ENCODE measurements at places on chromosomes 16 and 17. TPM values are rescaled to one million over a fixed set of nuclear protein-coding genes. Genes with fewer than 3 reads are reported as not detected.

Gene CCDC144A
- total RNA-seq, result 3.9 TPM

Gene ALOX15B
- total RNA-seq, result 0.13 TPM

Gene TOP2A
- total RNA-seq, result 2.7 TPM

- peak; percentile 26 for DNase-seq
- H3K4me3 ChIP-seq, result no peak overlapping the region
- no peak overlapping the region for H3K27ac ChIP-seq
Observed at GRCh38 chr17:43878260-43879175, 28.8 kb downstream of the MPP2 start.

Gene HIGD1B
- total RNA-seq, result not detected

DNA sequence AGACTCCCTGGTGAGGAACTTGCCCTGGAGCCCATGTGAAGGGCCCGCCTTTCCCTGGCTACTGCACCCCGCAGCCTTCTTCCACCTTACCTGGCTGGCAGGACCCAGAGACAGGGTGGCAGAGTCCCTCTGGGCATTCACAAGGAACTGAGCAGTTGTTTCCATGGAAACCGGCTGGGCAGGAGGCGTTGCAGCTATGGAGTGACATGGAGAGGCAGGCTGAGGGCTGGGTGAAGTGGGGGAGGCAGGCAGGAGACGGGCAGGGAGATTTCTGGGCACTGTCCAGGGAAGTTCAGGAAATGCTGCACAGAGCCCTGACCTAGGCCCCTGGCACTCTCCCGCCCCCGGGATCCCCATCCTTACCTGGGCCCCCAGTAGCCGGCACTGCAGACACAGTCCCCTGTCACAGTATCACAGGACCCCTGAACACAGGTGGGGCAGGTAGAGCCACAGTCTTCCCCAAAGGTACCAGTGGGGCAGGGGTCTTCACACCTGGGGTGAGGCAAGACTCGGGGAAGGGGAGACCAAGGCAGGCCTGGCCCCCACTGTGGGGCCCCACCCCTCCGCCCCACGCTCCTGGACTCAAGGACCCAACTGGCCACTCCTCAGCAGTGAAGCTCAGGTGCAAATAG is 5.9 kb downstream of the SCARF1 start:
- H3K4me3 ChIP-seq, result no peak overlapping the region
- peaks cover 4% of the 10 kb centered on the region for H3K4me1 ChIP-seq
- H3K27me3 ChIP-seq, result peaks cover 9% of the 10 kb centered on the region

Gene SULT1A4
- 4.4 TPM for total RNA-seq

Gene TBX4
- total RNA-seq, result not detected

Gene CRYBA1
- total RNA-seq, result not detected

GRCh38 chr16:54176376-54176901 is 110.1 kb downstream of the IRX3 start:
- H3K27me3 ChIP-seq, result peaks cover 5% of the 10 kb centered on the region
- no peaks in the 10 kb centered on the region for H3K4me1 ChIP-seq
- no peak overlapping the region for H3K27ac ChIP-seq
- no peak overlapping the region for H3K4me3 ChIP-seq

DNA sequence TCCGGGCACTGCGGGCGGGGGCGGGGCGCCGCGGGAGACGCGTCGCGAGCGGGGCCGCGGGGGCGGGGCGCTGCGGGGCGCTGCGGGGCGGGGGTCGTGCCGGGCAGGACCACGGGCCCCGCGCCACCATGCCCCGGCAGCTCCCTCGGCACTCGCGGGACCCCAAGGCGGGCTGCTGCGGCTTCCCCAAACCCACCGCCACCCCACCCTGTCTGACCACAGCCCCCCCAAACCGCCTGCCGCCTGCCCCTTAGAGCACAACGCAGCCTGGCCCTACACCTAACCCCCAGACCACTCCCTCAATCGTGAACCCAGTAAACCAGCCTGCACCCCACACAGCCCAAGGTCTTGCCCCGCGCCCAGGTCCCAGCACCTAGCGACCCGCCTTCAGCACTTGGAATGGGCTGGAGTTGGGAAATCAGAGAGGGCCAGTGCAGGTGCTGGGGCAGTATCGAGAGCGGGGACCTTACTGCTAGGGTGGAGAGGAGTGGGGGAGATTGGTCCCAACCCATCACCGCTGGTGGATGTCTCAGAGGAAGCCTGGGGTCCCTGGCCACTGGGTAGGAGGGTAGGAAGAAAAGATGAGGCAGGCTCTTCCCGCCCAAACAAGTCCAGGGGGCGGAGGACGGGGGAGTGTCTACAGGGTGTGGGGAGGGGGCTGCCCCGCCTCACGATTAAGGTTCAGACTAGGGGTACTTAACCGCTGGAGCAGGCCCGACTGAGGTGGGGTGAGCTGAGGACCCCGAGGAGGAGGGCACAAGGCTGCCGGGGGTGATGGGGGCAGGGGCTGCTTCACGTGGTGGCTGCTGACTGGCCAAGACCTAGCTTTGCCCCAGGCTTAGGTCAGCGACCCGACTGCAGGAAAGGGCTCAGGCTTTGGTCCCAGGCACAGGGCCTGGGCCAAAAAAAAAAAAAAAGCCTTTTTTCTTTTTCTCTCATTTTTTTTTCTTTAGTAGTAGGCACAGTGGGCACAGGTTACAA is 539 bp upstream of the VAMP2 start:
- peaks cover 22% of the 10 kb centered on the region for H3K4me1 ChIP-seq
- H3K27me3 ChIP-seq, result no peaks in the 10 kb centered on the region
- peak overlapping the region; percentile 99 for H3K27ac ChIP-seq
- peak overlapping the region; percentile 56 for H3K4me3 ChIP-seq
- peaks cover 9% of the 10 kb centered on the region for H3K36me3 ChIP-seq
- DNase-seq, result no peak

GRCh38 chr16:89409161-89409711 is 81.1 kb downstream of the ANKRD11 start:
- H3K4me1 ChIP-seq, result peaks cover 47% of the 10 kb centered on the region
- H3K4me3 ChIP-seq, result no peak overlapping the region
- peak; percentile 82 for DNase-seq

GRCh38 chr17:17819561-17819995 is 17.2 kb downstream of the SREBF1 start:
- no peaks in the 10 kb centered on the region for H3K27me3 ChIP-seq
- no peak overlapping the region for H3K4me3 ChIP-seq
- no peak for DNase-seq
- H3K4me1 ChIP-seq, result peaks cover 30% of the 10 kb centered on the region

Gene SMIM22
- not detected for total RNA-seq

Gene SNRNP25
- 9.0 TPM for total RNA-seq

DNA sequence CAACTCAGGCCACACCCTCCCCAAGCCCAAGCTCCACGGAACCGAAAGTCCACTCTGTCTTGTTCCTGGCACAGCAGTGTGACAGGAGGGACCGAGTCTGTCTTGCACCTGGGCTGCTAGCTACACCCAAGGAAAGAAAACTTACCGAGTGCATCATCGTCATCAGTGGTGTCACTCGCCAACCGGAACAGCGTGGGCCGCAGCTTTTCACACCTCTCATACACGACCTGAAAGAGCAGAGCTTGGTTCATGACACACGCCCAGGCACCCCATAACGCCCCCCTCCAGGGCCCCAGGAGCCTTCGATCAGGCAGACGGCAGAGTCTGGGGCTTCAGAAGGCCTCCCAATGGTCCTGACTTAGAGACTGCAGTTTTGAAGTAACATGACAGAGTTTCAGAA is 27.5 kb downstream of the GGA2 start:
- peaks cover 20% of the 10 kb centered on the region for H3K4me1 ChIP-seq
- peaks cover 86% of the 10 kb centered on the region for H3K36me3 ChIP-seq
- DNase-seq, result peak; percentile 61
- H3K4me3 ChIP-seq, result no peak overlapping the region

DNA sequence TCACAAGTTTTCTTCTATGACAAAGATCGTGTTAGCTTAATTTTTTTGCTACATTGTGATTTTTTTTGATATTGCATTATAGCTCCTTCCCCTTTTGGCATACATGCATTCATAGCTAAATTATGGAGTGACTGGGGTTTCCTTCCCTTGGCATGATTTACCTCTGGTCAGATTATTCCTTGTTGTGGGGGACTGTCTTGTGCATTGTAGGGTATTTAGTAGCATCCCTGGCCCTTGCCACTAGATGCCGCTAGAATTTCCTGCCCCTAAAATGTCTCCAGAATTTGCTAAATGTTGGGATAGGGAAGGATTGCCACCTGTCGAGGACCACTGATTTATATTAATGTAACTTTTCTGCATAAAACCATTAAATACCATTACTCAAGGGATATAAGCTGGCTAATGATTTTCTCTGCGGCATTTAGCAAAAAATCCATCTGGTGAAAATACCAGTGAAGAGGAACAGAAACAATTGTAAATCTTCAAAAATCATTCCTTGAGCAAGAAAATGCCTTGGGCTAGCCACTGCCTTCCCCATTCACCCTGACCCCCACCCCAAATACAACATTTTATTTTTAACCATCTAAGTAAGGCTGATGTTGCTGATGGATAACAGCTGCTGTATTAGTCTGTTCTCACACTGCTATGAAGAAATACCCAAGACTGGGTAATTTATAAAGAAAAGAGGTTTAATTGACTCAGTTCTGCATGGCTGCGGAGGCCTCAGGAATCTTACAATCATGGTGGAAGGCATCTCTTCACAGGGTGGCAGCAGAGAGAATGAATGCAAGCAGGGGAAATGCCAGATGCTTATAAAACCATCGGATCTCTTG is 195.2 kb downstream of the MAP2K6 start:
- H3K27me3 ChIP-seq, result no peaks in the 10 kb centered on the region
- no peaks in the 10 kb centered on the region for H3K36me3 ChIP-seq
- no peak overlapping the region for H3K27ac ChIP-seq
- DNase-seq, result no peak
- no peaks in the 10 kb centered on the region for H3K4me1 ChIP-seq

- H3K27ac ChIP-seq, result no peak overlapping the region
- H3K4me3 ChIP-seq, result no peak overlapping the region
- no peak for DNase-seq
- H3K4me1 ChIP-seq, result no peaks in the 10 kb centered on the region
Observed at GRCh38 chr17:29674281-29674680, 51.6 kb upstream of the CORO6 start.

DNA sequence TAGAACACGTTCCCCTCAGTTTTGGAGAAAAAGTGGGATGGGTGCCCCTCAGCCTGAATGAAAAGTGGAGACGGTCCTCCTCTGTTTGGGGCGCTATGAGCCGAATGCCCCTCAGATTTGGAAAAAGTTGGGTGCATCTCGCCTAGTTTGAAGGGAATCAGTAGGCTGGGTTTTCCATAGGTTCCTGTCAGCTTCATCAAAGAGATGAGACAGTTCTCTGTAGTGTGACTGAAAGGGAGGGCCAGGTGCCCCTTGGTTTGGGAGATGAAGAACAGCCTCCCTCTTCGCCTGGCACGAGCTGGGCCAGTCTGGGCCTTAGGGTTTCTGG is 742 bp upstream of the SLC9A5 start:
- peak overlapping the region; percentile 75 for H3K4me3 ChIP-seq
- H3K4me1 ChIP-seq, result peaks cover 24% of the 10 kb centered on the region
- peaks cover 10% of the 10 kb centered on the region for H3K27me3 ChIP-seq
- no peak for DNase-seq
- no peaks in the 10 kb centered on the region for H3K36me3 ChIP-seq
- no peak overlapping the region for H3K27ac ChIP-seq

Gene HEATR3
- total RNA-seq, result 28.4 TPM

Gene CTRB2
- not detected for total RNA-seq

- H3K27ac ChIP-seq, result no peak overlapping the region
- no peaks in the 10 kb centered on the region for H3K27me3 ChIP-seq
Observed at GRCh38 chr16:67773569-67774456, 32.5 kb downstream of the RANBP10 start.

GRCh38 chr17:2259769-2260536 is 43.6 kb downstream of the SMG6 start:
- peak; percentile 54 for DNase-seq
- H3K27me3 ChIP-seq, result no peaks in the 10 kb centered on the region
- no peak overlapping the region for H3K4me3 ChIP-seq
- H3K36me3 ChIP-seq, result no peaks in the 10 kb centered on the region
- H3K4me1 ChIP-seq, result peaks cover 70% of the 10 kb centered on the region
- peak overlapping the region; percentile 92 for H3K27ac ChIP-seq

- H3K27ac ChIP-seq, result no peak overlapping the region
- H3K4me3 ChIP-seq, result no peak overlapping the region
- peaks cover 18% of the 10 kb centered on the region for H3K27me3 ChIP-seq
- no peak for DNase-seq
- H3K4me1 ChIP-seq, result no peaks in the 10 kb centered on the region
Observed at GRCh38 chr17:8100111-8100510, 12.6 kb upstream of the ALOX12B start.

DNA sequence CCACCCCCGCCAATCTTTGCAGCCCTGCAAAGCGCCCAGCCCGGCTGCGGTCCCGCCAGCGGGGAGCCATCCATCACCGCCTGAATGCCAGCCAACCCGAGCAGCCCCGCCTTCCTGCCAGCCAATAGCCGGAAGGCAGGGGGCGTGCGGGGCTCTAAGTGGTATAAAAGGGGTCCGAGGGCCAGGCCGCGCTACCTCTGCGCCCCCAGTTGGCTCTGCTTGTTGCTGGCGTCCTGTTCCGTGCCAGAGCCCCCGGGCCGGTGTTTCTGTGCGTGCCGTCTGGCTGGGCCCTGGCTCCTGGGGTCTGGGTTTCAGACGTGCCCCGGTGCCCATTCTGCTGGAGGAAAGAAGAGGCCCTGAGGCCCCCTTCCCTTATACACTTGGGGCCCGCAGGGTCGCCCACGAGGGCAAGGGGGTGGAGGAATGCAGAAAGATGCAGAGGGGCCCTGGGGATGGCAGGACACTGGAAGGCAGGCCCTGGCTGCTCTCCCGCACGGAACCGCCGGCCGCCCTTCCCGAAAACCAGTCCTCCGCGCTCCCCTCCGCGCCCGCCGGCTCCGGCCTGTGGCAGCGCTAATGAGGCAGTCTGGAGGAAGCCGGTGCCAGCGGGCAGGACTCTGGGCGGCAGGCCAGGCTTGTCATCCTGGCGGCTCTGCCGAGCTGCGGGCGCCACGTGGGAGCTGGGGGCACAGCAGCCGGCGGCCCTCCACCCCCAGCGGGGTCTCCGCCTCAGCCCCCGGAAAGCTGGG is 14.0 kb downstream of the COPZ2 start:
- H3K36me3 ChIP-seq, result no peaks in the 10 kb centered on the region
- H3K4me1 ChIP-seq, result peaks cover 36% of the 10 kb centered on the region
- H3K27me3 ChIP-seq, result no peaks in the 10 kb centered on the region
- no peak overlapping the region for H3K27ac ChIP-seq

DNA sequence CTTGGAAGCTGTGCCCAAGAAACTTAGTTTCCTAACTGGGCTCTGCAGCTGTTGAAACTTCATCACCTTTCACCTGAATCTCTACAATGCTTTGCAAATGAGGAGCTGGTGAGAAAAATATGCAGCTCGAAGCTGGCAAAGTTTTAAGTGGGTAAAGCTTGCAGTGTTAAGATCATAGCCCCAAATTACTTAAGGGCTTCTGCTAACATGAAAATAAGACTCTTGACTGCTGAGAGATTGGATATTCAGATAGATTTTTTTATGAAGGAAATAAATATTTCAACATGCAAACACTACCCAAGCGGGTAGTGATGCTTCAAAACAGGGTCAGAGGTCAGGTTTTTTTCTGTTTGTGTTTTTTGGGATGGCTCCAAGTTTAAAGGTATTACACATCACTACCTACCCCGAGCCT is 278.7 kb downstream of the FTO start:
- no peaks in the 10 kb centered on the region for H3K4me1 ChIP-seq
- no peaks in the 10 kb centered on the region for H3K27me3 ChIP-seq
- no peaks in the 10 kb centered on the region for H3K36me3 ChIP-seq
- H3K27ac ChIP-seq, result no peak overlapping the region

Gene KRT31
- total RNA-seq, result not detected

Data from T-cell (primary cell).